ENCODE measurements at places on chromosomes 1 and 21.

GRCh38 chr1:90964444-90965035 lies 57.3 kb downstream of the ZNF644 start:
- no peak for DNase-seq

DNA sequence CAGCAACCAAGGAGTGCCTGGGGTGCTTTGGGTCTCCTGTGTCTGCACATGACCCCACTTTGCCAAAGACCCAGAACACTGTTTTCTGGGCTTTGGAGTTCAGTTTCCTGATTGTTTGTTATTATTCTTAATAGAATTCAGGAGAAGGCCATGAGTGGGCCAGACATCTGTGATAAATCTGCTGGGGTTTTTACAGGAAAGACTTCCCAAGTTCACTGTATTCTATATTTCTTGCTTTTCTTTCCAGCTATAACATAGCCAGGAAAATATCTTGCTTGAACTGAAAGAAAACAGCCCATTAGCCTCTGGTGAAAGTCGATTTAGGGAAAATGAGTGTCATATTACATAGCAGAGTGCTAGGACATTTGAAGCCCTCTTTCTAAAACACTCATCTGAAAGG lies 345.1 kb upstream of the USP24 start:
- no peak for DNase-seq

DNA sequence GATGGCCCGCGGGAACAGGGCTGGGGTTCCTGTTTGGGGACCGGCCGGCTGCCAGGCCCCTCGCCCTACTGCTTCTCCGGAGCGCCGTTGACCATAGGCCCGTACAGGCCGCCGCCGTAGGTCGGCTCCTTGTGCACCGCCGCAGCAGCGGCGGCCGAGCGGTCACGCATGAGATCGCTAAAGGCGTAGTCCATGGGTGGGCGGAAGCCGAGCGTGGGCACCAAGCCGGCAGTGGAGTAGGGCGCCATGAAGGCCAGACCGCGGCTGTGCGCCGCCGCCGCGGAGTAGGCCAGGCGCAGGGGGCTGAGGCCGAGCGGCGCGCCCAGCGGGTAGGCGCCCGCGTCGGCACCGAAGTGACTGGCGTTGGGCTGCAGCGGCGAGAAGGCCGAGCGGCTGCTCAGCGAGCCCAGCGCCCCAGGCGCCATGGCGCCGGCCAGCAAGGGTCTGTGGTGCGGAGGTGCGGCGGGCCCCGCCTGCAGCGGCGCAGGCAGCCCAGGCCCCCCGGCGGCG lies 4.6 kb downstream of the DMRTA2 start:
- DNase-seq, result no peak

DNA sequence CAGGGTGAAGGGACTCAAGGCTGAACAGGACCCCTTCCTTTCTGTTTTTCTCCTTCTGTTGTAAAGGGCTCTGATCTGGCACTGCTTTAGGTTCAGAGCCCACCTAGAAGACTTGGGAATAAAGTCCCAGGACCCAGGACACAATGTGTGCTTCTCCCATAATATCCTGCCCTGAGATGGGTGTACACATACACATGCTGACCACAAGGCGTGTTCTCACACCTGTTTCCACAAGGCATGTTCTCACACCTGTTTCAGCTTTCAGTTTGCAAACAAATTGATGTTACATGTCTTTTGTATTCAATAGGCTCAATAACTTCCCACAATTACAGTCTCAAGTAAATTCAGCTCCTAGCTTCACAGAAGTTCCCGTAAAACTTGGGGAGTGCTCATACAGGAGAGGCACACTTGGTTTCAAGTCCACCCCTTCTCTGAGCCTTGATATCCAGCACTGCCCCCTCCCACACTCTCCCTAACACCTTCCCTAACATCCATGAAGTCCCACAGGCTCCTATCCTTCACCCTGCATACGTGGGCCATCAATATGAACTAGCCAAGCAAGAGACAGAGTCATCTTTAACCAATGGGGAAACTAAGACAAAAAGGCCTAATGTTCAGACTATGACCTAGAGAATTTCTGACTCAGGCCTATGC lies 41.7 kb downstream of the ERI3 start:
- no peak for DNase-seq

GRCh38 chr21:40647706-40648105 lies 199.3 kb downstream of the DSCAM start:
- no peak for DNase-seq

DNA sequence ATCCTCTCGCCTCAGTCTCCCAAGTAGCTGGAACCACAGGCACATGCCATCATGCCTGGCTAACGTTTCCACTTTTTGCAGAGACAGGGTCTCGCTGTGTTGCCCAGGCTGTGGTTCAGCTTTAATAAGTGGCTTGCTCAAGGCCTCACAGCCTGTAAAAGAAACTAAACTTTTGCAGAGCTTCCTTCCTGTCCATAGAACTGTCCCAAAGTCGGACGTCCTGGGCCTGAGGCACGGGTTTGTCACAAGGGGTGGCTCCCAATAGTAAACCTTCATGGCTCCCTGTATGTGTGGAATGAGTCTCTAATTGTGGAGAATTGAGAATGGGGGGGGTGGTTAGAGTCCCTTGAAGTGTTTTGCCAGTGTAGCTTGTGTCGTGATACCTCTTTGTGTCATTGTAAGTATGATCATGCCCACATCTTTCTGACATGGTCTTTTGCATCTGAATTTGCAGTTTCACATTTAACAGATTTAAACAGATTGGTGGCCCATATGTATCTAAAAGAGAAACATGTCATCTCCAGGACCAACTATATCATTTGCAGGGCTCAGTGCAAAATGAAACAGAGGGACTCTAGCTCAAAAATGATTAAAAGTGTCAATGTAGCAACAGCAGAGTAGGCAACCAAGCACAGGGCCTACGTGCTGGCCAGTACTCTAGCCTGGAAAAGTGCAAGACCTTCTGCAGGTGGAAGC lies 332.1 kb downstream of the KIF26B start:
- no peak for DNase-seq

DNA sequence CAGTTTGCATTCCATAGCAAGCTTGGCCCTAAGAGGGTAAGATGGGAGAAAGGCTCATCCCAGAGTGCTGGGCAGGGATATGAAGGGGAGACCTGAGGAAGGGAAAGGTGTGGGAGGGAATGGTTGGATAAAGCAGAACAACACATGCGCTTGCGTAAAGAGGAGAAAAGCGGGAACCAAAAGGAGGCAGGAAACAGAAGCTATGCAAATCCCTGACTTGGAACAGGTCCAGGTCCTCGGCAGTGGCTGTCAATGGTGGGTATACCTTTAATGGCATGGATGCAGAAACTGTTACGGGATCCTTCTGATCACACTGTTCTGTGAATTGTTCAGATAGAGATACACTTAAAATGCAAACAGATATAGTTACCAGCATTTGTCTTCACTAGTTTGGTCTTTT lies 455.6 kb downstream of the SIPA1L2 start:
- no peak for DNase-seq

DNA sequence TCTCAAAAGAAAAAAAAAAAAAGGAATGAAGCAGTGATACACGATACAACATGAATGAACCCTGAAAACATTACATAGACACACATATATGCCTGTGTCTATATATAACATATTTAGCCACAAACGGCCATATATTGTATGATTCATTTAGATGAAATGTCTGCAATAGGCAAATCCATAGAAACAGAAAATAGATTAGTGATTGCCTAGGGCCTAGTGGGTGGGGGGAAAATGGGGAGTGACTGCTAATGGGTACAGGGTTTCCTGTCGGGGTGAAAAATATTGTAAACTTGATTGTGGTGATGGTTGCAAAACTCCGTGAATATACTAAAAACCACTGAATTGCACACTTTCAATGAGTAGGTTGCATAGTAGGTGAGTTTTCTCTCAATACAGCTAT lies 6.0 kb upstream of the H6PD start:
- no peak for DNase-seq

- DNase-seq, result no peak
Observed at GRCh38 chr1:246772686-246773085, 48.5 kb downstream of the SCCPDH start.

- DNase-seq, result no peak
Observed at GRCh38 chr1:12064073-12064969, 1.2 kb downstream of the TNFRSF8 start.

DNA sequence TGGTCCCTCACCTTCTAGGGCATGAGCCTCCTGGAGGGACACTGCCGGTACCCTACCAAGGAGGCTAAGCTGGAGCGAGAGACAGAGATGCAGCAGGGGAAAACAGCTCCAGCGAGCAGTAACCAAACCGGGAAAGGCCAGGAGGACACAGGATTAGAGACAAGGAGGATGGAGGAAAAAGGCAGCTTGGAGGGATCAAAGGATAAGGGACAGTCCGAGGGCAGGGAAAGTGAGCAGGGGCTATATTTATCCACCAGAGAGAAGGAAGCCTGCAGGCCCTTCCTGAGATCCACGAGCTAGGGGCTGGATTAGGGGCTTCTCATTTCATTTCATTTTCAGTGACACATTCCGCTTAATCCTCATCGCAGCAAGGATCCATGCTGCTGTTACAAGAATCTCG lies 33.8 kb upstream of the PRELP start:
- no peak for DNase-seq

DNA sequence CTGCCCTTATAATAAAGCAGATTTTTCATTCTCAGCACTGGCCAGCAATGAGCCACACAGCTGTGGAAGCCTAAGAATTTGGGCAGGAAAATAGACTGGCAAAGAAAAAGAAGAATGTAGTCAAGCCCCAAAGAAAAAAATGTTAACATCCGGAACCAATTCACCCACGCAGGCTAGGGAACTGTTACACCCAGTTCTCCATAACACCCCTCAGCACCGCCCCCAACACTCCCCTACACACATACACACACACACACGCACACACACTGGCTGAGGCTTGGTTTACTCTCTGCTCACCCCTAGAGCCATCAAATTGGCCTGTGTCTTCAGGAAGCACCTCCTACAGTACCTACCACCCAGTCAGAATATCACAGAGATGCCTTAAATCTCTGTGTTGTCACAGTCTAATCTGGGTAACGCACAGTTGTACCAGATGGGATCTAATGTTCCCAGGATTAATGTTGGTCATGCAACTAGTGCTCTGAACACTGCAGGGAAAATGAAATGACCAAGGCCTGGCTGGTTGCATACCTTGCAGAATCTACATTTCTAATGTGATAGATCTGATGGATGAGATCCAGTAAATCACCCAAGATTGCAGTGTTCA lies 14.5 kb downstream of the TBX15 start:
- DNase-seq, result no peak

DNA sequence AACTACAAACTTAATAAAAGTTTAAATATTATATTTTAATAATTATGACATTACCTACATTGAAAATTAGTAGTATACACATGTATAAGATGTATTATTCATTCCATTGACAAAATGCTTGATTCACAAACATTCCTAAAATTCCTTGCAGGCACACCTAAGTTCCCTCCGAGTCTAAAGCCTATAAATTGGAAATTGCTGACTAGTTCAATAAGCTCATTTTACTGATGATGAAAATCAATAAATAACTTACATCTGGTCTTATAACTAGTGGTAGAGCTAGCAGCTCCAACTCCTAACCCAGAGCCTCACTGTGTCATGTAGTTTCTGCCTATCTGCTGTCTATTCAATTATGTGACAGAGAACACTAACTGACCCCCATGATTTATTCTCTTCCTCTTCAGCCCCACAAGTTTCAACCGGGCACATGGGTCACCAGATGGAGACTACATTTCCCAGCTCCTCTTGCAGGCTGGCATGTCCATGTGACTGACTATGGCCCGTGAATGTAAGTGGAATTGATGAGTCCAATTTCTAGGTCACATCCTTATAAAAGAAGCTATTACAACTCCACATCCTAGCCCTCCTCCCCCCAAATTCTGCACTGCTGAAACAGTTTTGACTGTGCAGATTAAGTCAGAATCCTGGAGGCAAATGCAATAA lies 29.6 kb upstream of the LRRC8D start:
- no peak for DNase-seq

GRCh38 chr1:28134651-28135207 lies 41.8 kb downstream of the PTAFR start:
- DNase-seq, result no peak

DNA sequence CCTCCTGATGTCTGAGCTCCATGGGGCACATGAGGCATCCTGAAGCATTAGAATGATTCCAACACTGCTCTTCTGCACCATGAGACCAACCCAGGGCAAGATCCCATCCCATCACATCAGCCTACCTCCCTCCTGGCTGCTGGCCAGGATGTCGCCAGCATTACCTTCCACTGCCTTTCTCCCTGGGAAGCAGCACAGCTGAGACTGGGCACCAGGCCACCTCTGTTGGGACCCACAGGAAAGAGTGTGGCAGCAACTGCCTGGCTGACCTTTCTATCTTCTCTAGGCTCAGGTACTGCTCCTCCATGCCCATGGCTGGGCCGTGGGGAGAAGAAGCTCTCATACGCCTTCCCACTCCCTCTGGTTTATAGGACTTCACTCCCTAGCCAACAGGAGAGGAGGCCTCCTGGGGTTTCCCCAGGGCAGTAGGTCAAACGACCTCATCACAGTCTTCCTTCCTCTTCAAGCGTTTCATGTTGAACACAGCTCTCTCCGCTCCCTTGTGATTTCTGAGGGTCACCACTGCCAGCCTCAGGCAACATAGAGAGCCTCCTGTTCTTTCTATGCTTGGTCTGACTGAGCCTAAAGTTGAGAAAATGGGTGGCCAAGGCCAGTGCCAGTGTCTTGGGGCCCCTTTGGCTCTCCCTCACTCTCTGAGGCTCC lies 11.1 kb upstream of the RASSF5 start:
- DNase-seq, result peak; percentile 20

DNA sequence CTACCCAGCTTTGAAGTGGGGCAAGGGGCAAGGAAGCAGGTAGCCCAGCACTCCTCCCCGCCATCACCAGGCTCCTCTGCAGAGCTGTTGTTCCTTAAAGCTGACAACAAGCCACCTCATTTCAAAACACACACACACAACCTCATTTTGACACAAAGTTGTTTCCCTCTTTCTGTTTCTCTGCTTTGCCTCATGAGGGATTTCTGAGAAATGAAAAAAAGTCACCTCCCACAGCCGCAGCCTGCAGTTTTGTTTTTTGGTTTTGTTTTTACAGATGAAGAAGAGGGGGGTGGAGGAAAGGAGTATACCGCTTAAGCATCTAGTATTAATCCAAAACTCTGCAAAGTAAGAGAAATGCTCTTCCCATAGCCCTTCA lies 12.1 kb downstream of the MCL1 start:
- peak; percentile 74 for DNase-seq

DNA sequence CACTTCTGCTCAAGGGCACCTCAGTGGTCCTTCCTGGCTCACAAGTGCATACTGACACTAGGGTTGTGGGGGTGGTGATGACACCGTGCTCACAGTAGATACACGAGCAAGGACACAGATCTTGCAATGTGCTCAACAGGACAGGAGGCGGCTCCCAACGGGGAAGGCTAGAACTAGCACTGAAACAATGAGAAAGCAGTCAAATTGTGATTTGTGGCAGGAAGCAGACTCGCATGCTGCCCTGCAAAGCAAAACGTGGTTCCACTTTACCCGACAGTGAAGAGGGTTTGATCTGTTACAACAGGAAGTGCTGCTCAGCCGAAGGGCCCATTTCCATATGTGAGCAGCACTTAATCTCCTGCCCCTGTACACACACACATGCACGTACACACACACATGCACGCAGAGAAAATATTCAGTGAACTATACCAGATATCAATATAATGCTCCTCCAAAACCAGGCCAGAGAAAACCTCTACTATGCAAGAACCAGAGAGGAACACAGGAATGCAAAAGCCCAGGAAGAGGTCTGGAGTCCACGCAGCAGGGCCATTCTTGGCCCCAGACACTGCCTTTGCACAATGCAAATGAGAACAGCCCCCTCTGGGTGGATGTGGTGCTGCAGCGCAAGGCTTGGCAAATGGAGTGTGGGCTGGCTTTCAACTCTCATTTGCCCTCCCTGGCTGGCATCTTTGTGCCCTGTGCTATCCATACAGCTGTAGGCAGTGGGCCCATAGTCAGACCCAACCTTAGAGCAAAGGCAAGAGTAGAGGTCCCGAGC lies 47.1 kb downstream of the KANK4 start:
- DNase-seq, result peak; percentile 29

Data from CD4-positive, alpha-beta T cell treated with Interferon gamma for 1 hour (primary cell).